Neural crest cell (in vitro differentiated cells): ENCODE measurements at places on chromosomes 1 and 21. TPM values are rescaled to one million over a fixed set of nuclear protein-coding genes. Genes with fewer than 3 reads are reported as not detected.

NUP210L gene
- 0.05 TPM in 1 of 2 replicates, not detected in the other for total RNA-seq

RPL22 gene
- 479 and 516 TPM in 2 replicates for total RNA-seq

SPRR2A gene
- total RNA-seq = not detected in 2 replicates

PLA2G2A gene
- not detected in 2 replicates for total RNA-seq

S100B gene
- total RNA-seq = 29.9 and 37.3 TPM in 2 replicates

HOOK1 gene
- total RNA-seq = 2.1 TPM in 2 replicates

DNA sequence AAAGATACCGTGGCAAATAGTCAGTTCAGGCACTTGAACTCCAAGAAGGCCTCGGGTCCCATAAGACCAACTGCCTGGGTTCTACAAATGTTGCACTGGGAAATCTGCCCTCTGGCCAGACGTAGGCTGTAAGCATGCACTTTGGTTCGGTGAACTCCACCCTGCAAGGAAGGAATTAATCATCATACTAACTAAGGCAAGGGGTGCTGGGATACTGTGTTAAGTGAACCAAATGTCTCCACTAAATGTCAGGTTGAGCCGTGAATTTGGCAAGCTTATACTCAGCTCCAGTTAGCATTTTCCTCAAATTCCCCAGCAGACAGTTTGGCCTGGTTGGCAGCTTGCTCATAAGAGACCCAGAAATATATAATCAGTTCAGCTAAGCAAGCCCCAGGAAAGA lies 385.9 kb downstream of the GPATCH2 start:
- H3K4me3 ChIP-seq = no peak overlapping the region
- H3K36me3 ChIP-seq = no peaks in the 10 kb centered on the region
- no peak for DNase-seq
- no peaks in the 10 kb centered on the region for H3K4me1 ChIP-seq
- peaks cover 3% of the 10 kb centered on the region for H3K27me3 ChIP-seq
- no peak overlapping the region for H3K27ac ChIP-seq

DNA sequence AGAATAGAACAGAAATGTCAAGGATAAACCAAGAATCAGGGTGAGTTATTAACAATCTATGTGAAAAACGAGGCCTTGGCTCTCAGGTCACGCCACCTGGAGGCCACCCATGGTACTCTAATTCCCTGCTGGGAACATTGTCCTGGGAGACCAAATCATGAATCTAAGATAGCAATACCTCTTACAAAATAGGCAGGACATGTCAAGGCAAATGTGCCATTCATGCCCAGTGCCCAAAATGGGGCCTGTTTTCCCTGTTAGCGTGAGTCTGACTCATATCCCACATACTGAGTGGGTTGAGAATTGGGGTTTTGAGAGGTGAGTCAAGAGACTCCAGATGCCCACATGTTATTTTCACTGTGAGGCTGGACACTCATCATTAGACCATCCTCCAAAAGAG lies 380.8 kb downstream of the HHIPL2 start:
- no peak overlapping the region for H3K27ac ChIP-seq
- no peaks in the 10 kb centered on the region for H3K36me3 ChIP-seq
- H3K4me3 ChIP-seq = no peak overlapping the region
- peak; percentile 5 for DNase-seq
- no peaks in the 10 kb centered on the region for H3K4me1 ChIP-seq
- peaks cover 3% of the 10 kb centered on the region for H3K27me3 ChIP-seq

GRCh38 chr1:10497109-10497508 lies 22.4 kb downstream of the PEX14 start:
- peaks cover 19% of the 10 kb centered on the region for H3K4me1 ChIP-seq
- no peak overlapping the region for H3K27ac ChIP-seq
- no peaks in the 10 kb centered on the region for H3K36me3 ChIP-seq
- DNase-seq = no peak

DNA sequence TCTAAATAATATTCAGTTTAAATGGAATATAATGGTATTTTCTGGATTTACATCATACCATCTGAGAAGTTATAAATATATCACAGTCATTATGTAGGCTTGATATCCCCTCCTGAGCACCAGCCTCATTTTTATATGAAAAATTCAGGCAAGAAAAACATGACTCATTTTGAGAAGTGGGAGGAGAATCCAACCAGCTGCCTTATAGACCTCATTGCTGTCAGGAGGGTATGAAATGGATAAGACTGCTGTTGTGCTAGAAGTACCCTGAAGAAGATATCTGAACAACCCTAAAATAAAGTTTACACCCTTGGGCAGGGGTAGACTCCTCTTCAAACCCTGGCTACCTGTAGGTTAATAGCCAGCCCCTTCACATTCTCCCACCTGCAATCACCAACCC lies 8.8 kb downstream of the GIPC2 start:
- H3K27ac ChIP-seq = no peak overlapping the region
- no peak for DNase-seq
- H3K27me3 ChIP-seq = peaks cover 10% of the 10 kb centered on the region
- no peak overlapping the region for H3K4me3 ChIP-seq

DNA sequence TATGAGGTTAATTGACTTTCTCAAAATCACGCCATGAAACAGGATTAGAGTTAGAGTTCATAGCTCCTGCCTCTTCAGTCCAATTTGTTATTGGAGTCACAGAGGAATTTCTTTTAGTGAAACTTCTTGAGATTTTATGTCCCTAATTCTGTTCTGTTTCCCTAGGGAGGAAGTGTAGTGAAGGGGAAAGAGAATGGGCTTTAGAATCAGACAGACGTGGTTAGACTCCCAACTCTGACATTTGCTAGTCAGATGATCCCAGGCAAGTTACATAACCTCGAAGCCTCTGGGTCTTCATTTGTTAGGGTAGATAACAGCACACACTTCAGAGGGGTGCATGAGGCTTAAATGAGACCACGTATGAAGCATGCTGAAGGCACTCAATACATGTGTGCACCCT lies 83.9 kb downstream of the ASTN1 start:
- no peak overlapping the region for H3K27ac ChIP-seq
- no peak for DNase-seq
- H3K4me3 ChIP-seq = no peak overlapping the region
- peaks cover 5% of the 10 kb centered on the region for H3K36me3 ChIP-seq

DNA sequence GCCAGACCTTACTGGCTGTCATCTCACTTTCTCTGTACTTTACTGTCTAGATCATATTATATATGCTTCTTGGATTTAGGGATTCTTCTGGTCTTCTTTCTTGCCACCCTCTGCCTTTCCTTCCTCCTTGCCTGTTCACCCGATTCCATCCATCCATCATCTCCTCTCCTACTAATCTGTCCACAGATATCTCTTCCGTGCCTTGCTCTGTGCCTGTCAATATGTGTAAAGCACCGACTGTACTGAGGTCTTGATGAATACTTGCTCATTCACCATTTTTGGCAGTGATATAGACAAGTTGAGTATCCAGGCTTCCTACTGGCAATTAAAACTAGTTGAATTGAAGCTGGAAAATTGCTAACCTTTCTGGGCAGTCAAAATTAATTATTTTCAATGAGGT lies 8.1 kb downstream of the FMN2 start:
- no peaks in the 10 kb centered on the region for H3K36me3 ChIP-seq
- no peak for DNase-seq
- H3K27me3 ChIP-seq = no peaks in the 10 kb centered on the region
- peaks cover 26% of the 10 kb centered on the region for H3K4me1 ChIP-seq
- H3K27ac ChIP-seq = no peak overlapping the region

- no peak for DNase-seq
- H3K27ac ChIP-seq = no peak overlapping the region
- H3K4me3 ChIP-seq = no peak overlapping the region
Measured at GRCh38 chr21:33937931-33938339, 22.3 kb upstream of the ATP5PO start.

DNA sequence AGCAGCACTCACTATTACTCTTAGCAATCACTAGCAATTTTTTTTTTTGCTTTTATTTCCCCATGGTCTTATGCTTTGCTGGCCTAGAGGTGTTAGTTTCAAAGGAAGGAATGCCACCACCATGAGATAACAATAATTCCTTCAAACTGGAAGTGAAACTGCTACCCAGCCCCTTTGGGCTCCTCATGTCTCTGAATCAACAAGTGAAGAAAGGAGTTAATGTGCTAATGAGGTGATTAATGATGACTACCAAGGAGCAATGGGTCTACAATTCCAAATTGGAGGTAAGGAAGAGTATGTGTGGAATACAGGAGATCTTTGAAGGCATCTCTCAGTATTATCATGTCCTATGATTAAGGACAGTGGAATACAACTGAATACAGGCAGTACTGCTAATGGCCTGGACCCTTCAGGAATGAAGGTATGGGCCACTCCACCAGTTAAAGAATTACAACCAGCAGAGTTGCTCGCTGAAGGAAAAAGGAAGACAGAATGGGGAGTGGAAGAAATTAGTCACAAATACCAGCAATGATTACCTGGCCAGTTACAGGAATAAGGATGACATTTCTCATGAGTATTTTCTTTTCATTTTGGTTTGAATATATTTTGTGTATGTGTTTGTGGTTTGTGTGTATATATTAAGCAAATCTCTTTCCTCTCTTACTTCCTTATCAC lies 652.9 kb downstream of the ADGRL2 start:
- DNase-seq = no peak
- no peak overlapping the region for H3K27ac ChIP-seq
- H3K4me3 ChIP-seq = no peak overlapping the region
- no peaks in the 10 kb centered on the region for H3K36me3 ChIP-seq
- H3K4me1 ChIP-seq = no peaks in the 10 kb centered on the region

- H3K4me1 ChIP-seq = peaks cover 34% of the 10 kb centered on the region
- H3K36me3 ChIP-seq = peaks cover 5% of the 10 kb centered on the region
- DNase-seq = no peak
- H3K27me3 ChIP-seq = no peaks in the 10 kb centered on the region
Measured at GRCh38 chr1:176196728-176197127, 10.4 kb downstream of the COP1 start.

DNA sequence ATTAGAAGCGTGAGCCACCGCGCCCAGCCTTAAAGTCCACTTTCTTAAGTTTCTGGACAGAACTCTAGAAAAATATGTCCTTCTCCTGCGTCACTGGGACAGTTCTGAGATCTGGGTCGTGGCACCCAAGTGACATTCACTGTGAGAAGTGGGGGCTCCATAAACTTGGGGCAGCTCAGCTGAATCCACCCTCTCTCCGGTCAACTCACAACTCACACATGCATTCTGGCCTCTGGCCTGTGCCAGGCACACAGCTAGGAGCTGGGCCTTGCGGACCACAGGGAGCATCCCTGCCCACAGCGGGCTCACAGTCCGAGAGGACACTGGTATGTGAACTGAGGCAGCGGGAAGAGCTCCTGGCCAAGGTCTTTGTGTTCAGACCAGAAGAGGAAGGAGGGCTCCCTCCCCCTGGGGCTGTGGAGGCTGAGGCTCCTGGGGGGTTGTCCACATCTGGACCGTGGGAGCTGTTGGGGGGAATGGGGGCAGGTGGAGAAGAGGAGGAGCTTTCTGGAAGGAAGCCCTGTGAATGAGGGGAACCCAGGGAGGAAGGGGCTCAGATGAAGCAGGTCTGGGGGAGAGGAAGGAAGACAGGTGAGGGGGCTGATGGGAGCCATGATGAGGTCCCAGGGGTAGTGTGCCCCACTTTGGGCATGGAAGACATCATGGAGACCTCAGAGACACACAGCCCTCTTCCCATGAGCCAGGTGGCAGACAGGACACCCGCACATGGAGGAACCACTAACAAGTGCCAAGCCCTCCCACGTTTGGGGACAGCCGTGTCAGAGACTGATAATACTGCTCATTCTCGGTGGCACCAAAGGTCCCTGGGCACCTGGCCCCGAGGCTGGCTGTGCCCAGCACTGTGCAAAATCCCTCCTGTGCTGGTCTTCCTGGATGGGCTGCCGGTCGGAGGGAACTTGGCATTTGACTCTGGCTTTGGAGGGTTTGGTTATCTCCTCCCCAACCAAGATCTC lies 191.0 kb upstream of the VAMP3 start:
- no peaks in the 10 kb centered on the region for H3K27me3 ChIP-seq
- no peaks in the 10 kb centered on the region for H3K36me3 ChIP-seq
- no peak for DNase-seq
- H3K4me1 ChIP-seq = no peaks in the 10 kb centered on the region
- no peak overlapping the region for H3K4me3 ChIP-seq
- no peak overlapping the region for H3K27ac ChIP-seq

DNA sequence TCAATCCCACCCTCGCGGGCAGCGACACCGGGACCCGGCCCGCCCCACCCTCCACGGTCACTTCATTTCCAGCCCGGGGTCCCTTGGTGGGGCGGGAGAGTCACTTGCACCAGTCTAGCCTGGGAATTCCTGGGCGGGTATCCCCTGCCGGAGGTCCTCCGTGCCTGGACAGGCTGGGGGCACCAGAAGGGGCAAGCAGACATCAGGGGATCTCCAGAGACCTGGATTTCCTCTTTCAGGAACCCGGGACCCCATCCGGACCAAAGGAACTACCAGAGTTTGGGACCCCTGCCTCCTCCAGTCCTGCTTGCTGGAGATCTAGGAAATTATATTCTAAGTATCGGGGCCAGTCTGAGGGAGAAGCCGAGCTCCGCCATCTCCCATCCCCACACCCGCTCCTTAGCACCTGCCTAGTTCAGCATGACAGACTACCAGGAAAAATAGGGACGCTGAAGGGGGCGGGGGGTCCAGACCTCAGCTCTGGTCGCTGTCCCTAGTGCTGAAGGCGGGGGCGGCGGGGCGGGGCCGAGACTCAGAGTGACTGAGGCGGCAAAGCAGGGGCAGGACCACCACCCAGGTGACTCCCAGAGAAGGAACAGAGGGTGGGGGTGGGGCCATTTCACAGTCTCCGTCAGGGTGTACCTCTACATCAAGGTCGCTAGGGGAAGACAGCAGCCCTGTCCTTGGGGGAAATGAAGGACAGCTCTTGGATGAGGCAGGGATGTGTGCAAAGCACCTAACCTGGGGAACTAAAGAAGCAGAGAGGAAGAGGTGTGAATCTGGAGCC lies 832 bp downstream of the HCN3 start:
- peak; percentile 58 for DNase-seq
- H3K27ac ChIP-seq = no peak overlapping the region
- no peaks in the 10 kb centered on the region for H3K27me3 ChIP-seq
- peaks cover 37% of the 10 kb centered on the region for H3K4me1 ChIP-seq

DNA sequence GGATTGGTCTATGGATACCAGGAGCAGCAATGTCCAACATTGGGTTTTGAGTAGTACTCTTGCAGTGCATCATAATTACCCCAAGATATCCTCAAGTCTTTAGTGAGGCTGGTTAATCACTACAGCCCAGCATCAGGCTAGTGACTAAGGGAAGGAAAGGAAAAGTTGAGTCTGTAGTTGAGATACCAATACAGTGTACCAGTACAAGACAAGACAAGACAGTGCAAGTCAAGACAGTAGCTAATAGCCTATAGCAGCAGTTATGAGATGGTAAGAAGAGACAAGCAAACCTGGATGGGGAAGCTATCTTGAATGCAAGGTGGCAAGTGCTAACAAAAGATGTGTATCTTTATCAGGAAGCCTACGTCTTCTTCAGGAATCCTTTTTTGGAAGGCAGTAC lies 13.3 kb upstream of the GNG12 start:
- peaks cover 1% of the 10 kb centered on the region for H3K27me3 ChIP-seq
- DNase-seq = no peak
- no peak overlapping the region for H3K4me3 ChIP-seq
- no peaks in the 10 kb centered on the region for H3K36me3 ChIP-seq
- no peaks in the 10 kb centered on the region for H3K4me1 ChIP-seq

DNA sequence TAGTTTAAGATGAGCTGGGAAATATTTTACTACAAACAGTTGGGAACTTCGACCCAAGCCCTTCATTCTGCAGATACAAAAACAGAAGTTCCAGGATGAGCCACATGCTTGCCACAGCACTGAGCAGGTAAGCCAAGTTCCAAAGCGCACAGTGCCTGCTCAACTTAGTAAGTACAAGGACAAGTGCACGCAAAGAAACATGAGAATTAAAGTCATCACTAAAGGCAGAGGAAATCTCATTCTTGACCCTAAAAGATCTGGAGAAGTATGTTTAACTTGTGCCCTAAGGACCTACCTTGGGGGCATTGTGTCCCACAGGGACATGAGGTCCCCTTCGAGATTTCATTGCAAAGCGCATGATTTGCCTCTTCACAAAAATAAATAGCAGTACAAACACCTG lies 1.2 kb upstream of the UBAP2L start:
- peaks cover 63% of the 10 kb centered on the region for H3K4me1 ChIP-seq
- DNase-seq = no peak
- no peaks in the 10 kb centered on the region for H3K27me3 ChIP-seq
- H3K36me3 ChIP-seq = peaks cover 24% of the 10 kb centered on the region
- peak overlapping the region; percentile 99 for H3K27ac ChIP-seq
